ENCODE measurements at places on chromosomes 5 and 9.

- DNase-seq: no peak
Measured at GRCh38 chr9:97726716-97727115, 29.6 kb upstream of the XPA start.

DNA sequence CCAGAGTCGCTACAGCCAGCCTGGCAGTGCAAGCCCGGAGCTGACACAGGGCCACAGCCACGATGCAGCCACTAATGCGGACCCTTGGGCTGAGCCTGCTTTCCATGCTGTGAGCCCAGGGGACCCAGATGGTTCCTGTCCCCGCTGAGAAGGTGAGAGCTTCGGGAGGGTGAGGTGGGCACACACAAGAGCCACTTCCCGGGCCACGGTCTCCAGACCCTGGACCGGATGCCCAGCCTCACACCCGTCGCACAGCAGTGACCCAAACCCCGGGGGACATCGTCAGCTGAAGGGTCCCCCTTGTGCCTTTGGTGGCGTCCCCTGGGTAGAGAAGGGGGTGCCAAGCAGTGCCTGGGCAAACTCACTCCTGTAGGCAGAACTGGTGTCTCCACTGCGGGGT lies 13.4 kb downstream of the PAEP start:
- no peak for DNase-seq

GRCh38 chr9:18675973-18676372 lies 202.0 kb downstream of the ADAMTSL1 start:
- DNase-seq: no peak

DNA sequence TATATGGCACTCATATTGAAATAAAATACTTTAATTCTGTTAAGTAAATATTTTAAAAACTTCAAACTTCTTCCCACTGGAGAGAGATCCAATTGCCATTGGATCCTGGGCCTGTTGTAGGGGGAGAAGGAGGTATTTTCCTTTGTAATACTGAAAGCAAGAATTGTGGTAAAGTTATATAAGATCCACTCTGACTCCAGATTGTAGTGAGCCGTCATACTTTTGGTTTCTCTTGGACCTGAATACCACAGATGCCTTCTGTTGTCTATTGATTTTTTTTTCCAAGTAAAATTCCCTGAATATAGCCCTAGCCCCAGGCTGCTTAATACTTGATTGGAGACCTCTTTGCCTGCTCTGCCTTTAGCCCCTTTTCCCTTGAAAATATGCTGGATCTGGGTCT lies 86.9 kb downstream of the ATG10 start:
- peak; percentile 22 for DNase-seq

DNA sequence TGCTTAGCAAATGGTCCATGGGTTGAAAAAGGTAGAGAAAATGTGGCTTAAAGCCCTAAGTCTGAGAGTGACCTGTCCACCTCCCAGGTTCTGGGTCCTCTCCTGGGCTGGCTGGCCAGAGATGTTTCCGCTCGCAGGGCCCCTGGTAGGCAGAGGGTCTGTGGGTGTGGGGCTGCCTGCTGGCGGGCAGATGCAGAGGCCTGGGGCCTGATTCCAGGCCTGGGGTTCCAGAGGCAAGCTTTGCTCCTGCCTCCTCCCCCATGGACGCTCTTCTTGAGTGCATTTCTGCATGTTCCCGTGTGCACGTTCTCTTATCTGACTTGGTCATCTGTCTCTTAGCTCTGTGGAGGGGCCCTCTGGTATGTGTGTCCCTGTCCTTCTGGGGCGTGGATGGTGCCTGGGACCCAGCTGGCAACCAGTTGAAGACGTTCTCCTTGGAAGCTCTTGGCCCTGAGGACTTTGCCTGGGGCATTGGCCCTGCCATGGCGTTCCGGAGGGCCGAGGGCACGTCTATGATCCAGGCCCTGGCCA lies 3.8 kb downstream of the MIGA2 start:
- no peak for DNase-seq

- peak; percentile 8 for DNase-seq
Measured at GRCh38 chr9:792331-793260, 48.9 kb upstream of the DMRT1 start.

GRCh38 chr5:149410071-149410470 lies 31.0 kb upstream of the IL17B start:
- DNase-seq: no peak

- DNase-seq: peak; percentile 61
Measured at GRCh38 chr5:138180183-138180782, 1.4 kb downstream of the KIF20A start.

DNA sequence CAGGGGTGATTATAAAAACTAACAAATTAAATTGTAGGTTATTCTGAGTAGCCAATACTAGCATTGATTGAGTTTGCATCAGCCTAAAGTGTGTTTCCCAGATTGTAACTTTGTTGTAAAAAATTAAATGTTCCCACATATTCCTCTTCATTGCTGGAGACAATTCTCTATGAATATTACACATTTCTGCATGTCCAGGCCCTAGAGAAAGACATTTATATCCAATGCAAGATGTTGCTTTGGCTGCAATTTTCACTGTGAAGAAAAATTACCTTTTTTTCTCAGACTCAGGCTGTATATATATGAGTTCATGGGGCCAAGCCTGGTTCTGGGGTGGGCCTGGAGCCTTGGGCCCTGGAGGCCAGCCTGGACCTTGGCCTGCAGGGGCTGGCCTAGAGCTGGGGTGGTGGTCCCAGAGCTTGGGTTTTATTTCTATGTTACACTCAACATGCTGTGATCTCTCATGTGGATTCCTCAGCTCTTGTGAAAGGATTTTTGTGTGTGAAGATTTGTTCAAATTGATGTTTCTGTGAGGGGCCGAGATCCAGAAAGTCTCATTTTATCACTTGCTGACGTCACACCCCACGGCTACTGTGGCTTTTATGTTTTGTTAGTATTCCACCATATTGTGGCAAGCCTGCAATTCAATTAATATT lies 232.5 kb downstream of the SPATA31A1 start:
- DNase-seq: peak; percentile 58

- peak; percentile 26 for DNase-seq
Measured at GRCh38 chr9:97983589-97984187, 547 bp downstream of the ANP32B start.

DNA sequence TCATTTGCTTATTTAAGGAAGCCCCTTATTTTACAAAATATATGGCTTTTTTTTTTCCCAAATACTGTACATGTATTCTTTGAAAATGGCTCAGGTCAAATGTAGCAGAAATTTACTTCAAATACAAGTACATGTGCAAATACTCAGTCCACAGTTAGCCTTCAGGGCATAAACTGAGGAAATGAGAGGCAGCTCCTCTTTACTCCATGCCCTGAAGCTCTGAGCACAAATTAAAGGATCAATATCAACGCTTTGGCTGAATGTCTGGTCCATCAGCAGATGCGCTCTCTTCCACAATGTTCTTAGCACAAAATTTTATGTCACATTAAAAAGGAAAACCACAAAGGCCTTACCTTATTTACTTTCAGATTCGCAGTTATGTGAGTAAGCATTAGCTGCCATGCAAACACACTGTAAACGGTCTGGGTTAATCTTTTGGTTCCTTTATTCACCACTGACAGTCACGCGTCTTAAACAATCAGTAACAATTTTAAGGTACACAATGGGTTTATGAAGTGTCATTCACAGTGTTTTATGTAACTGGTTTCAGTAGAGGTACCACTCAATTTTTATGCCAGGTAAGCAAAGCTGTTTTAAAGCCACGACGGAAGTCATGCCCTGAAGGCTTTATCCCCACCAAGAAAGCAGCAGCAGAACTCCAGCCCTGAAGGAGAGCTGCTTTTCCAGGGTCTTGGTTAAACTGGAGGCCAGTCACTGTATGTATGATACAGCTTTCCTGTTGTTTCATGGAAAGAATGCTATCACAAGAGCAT lies 103.4 kb downstream of the OTULIN start:
- no peak for DNase-seq

- no peak for DNase-seq
Measured at GRCh38 chr5:59390989-59391388, 502.5 kb downstream of the PDE4D start.

DNA sequence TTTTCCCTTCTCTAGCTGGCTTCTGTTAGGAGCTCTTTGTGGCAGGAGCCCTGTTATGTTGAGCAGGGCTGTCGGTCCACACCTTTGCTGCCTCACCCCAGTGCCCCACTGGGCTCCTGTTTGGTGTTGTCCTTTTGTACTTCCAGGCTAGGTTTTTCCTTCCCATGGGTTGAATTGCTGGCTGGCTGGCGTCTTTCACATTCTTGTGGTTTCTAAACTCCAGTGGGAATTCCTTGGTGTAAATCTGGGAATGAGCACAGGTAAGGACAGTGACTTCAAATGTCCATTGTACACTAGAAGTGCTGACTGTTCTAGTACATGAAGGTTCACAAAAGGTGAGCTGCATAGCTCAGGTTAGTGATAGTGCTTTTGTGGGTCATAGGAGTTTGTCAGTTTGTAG lies 30.4 kb downstream of the RASGRF2 start:
- DNase-seq: no peak

- no peak for DNase-seq
Measured at GRCh38 chr9:128061275-128061960, 5.7 kb downstream of the NAIF1 start.

GRCh38 chr5:107651325-107651724 lies 19.4 kb downstream of the EFNA5 start:
- DNase-seq: no peak

- DNase-seq: no peak
Measured at GRCh38 chr9:76431601-76432000, 27.4 kb upstream of the GCNT1 start.

DNA sequence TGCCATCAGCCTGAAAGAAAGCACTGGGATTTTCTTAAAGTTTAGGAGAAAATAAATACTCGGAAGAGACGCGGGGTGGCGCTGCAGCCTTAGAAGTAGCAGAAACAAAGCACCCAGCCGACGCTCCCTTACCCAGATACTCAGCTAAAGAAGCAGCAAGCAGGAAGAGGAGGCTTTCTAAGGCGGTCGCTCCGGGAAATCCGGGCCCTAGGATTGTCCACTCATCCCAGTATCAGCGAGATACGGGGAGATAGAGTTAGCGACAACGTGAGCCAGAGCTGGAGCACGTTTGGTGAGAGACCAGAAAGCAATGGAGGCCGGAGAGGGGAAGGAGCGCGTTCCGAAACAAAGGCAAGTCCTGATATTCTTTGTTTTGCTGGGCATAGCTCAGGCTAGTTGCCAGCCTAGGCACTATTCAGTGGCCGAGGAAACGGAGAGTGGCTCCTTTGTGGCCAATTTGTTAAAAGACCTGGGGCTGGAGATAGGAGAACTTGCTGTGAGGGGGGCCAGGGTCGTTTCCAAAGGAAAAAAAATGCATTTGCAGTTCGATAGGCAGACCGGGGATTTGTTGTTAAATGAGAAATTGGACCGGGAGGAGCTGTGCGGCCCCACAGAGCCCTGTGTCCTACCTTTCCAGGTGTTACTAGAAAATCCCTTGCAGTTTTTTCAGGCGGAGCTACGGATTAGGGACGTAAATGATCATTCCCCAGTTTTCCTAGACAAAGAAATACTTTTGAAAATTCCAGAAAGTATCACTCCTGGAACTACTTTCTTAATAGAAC lies at the start of gene PCDHB2:
TSS of gene PCDHB2 (plus strand) at position 135 of the 782 bp plus-strand sequence. CDS start at position 311, 176 bp downstream.
- peak; percentile 16 for DNase-seq

DNA sequence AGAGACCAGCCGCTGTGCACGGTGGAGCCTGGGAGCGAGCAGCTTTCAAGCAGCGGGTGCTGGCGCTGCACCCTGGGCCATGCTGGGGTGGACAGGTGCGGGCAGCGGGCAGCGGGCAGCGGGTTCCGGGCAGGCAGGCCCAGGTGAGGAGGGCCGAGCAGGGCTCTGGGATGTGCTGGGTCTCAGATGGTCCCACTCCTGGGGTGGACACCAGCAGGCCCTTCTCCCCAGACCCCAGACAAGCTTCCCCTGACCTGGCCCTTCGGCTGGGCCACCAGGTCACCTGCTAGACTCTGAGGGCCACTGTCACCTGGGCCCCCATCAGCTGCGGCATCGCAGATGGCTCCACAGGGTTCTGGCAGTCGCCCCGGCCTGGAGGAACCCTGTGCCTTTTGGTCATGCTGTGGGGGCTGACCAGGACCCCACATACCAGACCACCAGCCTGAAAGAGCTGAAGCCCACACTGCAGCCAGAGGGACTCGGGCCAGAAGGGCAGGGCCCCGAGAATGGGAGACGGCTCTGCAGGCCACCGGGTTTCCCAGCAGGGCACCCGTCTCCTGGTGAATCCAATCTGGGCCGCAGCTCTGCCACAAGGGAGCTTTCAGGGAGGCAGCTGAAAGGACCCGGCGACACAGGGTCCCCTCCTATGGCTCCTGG lies 2.0 kb downstream of the SLC6A19 start:
- DNase-seq: no peak

GRCh38 chr5:30921388-30921787 lies 272.1 kb upstream of the CDH6 start:
- no peak for DNase-seq

- no peak for DNase-seq
Measured at GRCh38 chr9:89044104-89044503, 52.8 kb downstream of the S1PR3 start.

DNA sequence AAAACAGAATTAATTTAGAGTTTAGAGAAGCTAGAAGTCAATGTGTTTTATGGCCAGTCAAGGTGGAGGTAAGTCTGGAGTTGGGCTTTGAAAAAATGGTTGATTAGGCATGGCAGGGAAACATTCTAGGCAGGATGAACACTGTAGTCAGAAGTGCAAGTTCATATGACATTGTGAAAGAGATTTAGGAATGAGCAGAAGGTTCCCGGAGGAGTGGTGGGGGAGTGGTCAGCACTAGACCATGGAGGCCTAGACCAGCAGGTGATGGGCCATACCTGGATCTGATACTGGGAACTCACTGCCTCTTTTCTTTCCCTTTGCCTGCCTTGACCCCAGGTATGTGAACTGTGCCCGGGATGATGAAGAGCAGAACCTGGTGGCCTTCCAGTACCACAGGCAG lies 16.6 kb downstream of the PRDM9 start:
- no peak for DNase-seq

DNA sequence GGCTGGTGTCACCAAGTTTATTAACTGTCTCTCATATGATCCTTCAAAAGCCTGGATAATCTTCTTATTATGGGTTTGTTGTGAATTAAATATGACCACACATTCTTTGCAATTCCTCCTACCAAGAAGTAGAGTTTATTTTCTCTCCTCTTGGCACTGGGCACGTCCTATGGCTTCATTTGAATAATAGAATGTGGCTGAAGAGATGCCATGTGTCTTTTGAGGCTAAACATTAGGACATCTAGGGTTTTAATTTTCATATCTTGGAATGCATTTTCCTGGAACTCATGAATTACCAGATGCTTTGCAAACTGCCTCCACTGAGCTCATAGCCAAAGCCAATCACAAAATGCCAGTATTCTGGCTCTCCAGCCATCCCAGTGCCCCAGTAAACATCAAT lies 19.9 kb upstream of the SCGB3A2 start:
- DNase-seq: no peak

DNA sequence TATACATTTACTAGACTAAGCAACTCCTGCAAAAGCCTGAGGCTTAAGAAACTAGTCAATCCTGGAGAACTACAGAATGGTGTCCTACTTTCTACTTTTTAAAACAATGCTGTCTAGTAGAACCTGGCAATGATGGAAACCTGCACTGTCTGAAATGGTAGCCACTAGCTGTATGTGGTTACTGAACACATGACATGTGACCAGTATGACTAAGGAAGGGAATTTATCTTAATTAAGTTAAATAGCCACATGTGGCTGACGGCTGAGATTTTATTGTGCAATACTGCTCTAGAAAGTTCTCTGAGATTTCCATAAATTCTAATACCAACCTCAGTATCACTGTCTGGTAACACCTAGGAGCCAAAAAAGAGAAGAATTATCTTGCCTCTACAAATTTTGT lies 44.9 kb upstream of the RAPGEF6 start:
- DNase-seq: peak; percentile 91

GRCh38 chr9:92762781-92763708 lies 1.6 kb downstream of the BICD2 start:
- DNase-seq: no peak

GRCh38 chr9:93111371-93112115 lies 15.5 kb downstream of the CARD19 start:
- DNase-seq: no peak

GRCh38 chr5:179296150-179296821 lies 49.0 kb downstream of the ADAMTS2 start:
- DNase-seq: no peak
